ENCODE measurements at places on chromosomes 3 and 15.

- no peak for DNase-seq
Observed at GRCh38 chr3:134992180-134992579, 197.1 kb downstream of the EPHB1 start.

DNA sequence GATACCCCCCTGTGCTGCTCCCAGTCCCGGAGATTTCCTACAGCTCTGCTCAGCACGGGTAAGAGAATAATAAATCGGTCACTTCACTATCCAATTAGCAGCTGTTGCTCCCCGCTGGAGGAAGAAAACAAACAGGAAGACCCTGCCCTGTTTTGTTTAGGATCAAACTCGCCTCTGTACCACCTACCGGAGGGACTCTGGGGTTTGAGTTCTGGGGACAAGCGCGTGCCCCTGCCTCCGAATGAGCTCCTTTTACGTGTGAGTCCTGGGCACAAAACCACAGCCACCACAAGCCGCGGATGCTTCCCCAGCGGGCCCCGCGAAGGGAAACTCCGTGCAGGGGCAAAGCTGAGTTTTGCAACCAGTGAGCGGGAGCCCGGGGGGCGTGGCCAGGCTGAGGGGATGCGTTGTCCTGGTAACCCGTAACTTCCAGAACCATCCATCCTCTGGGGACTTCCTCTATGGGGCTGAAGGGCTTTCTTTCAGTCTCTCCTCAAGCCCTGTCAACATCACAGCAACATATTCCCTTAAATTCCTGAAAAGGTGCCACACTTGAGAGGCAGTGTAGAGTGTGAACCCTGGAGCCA lies 315.7 kb upstream of the PROK2 start:
- DNase-seq: peak; percentile 87

DNA sequence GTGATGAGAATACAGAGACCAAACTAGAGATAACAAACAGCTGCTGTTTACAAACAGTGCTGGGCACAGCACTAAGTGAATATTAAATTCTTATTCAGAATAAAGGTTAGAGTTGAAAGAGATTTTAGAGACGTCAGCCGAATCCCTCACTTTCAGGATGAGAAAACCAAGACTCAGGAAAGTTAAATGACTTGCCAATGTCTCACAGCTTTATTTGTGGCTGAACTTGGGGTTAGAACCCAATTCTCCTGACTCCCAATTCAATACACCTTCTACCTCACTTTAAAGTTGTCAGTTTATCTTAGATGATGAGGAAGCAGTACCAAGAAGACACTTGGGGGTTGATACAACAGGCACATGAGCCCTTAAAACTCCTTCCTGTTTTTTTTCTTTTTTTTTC lies 180.9 kb downstream of the GAP43 start:
- DNase-seq: no peak

DNA sequence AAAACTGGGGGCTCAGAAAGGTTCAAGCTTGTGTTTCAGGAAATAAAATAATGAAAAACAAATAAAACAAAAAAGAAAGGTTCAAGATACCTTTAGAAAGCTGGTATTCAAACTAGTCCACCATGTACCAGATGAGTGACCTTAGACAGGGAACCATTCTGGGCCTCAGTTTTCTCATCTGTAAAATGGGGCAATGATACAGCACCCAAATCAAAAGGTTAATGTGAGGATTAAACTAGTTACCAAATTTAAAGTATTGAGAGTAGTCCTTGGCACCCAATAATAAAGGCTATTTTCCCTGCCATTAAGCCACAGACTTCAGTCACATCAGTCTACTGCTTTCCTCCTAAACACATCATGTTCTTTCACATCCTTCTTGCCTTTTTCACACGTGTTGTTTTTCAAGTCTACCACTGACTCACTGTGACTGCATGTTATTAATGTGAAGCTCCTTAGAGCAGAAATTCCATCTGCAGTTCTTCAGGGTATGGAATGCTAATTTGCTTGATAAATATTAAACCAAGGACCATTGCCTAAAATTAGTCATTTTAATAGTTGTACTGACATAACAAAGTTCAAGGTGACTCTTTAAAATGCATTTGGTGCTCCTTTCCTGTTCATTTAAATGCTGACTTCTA lies 19.9 kb downstream of the TAMM41 start:
- no peak for DNase-seq

GRCh38 chr15:48440084-48440483 lies 108.9 kb downstream of the DUT start:
- no peak for DNase-seq

GRCh38 chr15:75720297-75720696 lies 7.6 kb upstream of the CSPG4 start:
- no peak for DNase-seq

DNA sequence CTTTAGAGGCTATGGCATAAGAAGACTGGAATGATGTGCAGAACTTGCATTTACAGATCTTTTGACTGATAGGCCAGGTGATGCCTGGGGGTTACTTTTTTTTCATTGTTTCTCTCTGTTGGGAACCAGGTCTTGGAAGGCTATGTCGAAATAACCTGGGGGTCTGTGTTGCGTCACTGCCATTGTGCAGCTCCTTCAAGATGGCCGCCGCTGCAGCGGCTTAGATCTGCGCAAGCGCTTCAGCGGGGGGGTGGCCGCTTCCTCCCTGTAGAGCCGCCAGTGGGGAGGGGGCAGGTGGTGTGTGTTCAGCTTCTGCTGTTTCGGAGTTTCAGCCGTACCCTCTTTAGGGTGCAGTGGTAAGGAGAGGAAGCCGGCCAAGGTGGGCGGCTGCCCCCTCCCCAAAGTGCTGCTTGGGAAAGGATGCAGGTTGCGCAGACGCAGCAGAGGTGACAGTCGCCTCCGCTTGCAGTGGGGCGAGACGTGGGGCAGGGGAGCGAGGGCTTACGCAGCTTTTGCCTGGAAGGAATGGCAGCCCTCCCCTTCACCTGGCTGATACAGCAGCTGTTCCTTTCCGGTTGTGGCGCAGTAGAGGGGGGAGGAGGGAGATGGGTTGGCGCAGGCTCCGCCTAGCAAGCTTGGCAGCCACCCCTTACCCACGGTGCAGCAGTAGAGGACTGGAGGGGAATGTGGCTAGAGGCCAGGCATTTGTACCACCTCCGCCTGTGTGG lies 1.5 kb downstream of the SNRPN start:
- peak; percentile 21 for DNase-seq

- DNase-seq: no peak
Observed at GRCh38 chr15:43514241-43515057, 3.0 kb upstream of the MAP1A start.

DNA sequence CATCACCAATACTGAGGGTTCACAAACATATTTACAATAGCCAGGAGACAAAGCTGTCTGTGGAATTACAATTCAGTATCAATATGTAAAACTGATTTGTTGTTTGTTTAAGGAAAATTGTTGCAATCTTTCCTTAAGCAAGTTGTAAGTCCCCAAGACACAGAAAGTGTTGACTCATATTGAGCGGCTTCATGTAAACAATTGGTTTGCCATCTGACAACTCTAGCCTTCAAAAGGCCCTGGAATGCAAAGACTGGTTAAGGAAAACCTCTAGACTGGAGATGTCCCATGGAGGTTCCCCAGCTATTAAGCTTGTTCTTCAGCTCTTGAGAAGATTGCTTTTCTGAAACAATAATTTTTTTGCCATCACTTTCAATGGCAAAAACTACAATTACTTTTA lies 283.7 kb upstream of the PROK2 start:
- no peak for DNase-seq

GRCh38 chr3:160193644-160194192 lies 31.5 kb upstream of the C3orf80 start:
- no peak for DNase-seq

GRCh38 chr15:59738676-59739075 lies 49.6 kb upstream of the BNIP2 start:
- DNase-seq: no peak

- no peak for DNase-seq
Observed at GRCh38 chr3:32708672-32709283, 23.8 kb downstream of the CNOT10 start.

GRCh38 chr3:15310491-15311370 lies 21.7 kb downstream of the SH3BP5 start:
- no peak for DNase-seq

- DNase-seq: no peak
Observed at GRCh38 chr3:127791221-127791913, 30.9 kb downstream of the MGLL start.

GRCh38 chr15:46344115-46344724 lies 709.4 kb downstream of the SQOR start:
- DNase-seq: no peak
